Activated CD8-positive, alpha-beta T cell treated with anti-CD3 and anti-CD28 coated beads for 36 hours (primary cell): ENCODE measurements at places on chromosomes 7 and 10.
A peak's percentile ranks its signal among the peaks of the same experiment; 100 is the strongest.

DNA sequence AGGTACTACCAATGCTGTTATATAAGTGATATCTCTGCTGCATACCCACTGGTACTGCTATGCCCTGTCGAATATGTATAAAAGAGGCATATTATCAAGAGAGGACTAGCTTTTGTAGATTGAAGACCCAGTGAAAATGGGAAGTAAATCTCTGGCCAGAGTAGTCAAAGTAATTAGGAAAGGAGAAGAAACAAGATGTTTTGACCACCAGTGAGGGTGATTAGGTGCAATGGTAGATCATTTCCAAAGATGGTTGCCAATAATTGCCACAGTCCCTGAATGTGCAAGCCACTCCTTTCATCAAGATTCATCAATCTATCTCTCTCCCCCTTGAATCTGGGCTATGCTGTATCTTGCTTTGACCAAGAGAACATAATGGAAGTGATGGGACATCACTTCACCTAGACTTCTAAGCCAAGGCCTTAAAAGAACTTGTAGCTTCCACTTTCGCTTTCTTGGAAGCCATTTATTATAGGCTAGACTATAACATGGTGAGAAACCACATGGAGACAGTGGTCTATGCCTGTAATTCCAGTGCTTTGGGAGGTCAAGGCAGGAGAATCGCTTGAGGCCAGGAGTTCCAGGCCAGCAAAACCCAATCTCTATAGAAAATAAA is 52.6 kb upstream of the ST8SIA6 start:
- peaks cover 27% of the 10 kb centered on the region for H3K4me1 ChIP-seq
- no peak for DNase-seq
- H3K27me3 ChIP-seq: peaks cover 3% of the 10 kb centered on the region
- peak overlapping the region; percentile 58 for H3K27ac ChIP-seq

DNA sequence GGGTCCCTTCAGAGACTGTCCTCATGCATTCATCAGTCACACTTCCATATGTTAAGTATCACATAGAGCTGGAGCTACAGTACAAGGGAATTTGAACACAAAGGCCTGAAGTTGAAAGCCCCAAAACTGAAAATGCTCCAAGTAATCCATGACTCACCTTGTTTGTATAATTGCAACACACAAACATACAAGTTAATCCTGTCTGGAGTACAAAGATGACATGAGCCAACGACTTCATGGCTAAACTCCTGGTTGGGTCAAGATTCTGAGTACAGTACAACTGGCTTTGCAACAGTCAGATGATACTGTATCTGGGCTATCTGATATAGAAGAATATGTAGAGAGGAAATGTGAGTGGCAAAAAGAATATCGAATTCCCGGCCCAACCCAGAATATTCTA is 73.1 kb upstream of the AASS start:
- DNase-seq: no peak
- H3K4me1 ChIP-seq: no peaks in the 10 kb centered on the region
- H3K36me3 ChIP-seq: no peaks in the 10 kb centered on the region
- H3K27me3 ChIP-seq: no peaks in the 10 kb centered on the region
- H3K4me3 ChIP-seq: no peak overlapping the region

DNA sequence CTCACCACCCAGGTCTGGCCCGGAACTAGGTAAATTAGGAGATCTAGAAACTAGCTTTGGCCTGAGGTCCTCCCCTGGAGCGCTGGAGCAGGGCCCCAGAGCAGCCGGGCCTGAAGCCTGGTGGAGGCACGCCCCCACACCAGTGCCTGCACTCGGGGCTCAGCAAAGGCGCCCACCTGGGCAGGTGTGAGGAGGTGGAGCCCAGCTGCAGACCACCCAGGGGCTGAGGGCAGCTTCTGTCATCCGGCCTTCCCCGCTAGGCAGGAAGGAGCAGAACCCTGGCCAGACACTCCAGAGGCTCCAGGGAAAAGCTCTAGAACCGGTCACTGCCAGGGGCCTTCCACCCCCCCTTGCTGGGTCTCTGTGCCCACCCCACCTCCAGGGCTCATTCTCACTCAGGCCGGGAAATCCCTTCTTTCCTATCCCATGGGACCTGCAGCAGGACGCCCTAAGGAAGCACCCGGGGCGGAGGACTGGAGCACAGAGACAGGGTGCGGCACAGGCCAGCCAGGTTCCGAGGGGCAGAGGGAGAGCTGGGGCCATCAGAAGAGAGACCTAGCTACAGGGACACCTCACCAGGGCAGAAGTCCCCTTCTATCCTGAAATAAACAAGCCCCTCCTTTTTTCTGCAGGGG is 161.2 kb downstream of the NRF1 start:
- no peaks in the 10 kb centered on the region for H3K4me1 ChIP-seq
- no peaks in the 10 kb centered on the region for H3K36me3 ChIP-seq

DNA sequence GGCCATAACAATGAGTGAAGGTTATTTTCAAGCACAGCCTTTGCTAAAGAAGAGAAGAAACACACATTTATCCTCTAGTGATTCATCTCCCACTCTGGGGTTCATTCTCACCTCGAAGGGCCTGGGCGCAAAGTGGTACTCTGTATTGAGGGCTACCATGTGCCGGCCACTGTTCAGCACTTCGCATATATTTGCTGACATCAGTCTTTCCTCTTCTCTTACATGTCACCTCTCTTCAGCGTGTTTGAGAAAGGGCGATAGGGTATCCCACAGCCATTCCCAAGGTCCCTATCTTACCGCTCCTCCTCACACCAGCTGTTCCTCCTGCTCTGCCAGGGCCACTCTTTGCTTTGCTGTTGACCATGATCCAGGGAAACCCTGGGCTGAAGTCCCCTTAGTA is 48.8 kb upstream of the ECHDC3 start:
- H3K36me3 ChIP-seq: no peaks in the 10 kb centered on the region
- H3K4me1 ChIP-seq: peaks cover 4% of the 10 kb centered on the region
- DNase-seq: no peak
- H3K27me3 ChIP-seq: peaks cover 4% of the 10 kb centered on the region

GRCh38 chr10:130547368-130547767 is 411.2 kb downstream of the GLRX3 start:
- H3K27ac ChIP-seq: no peak overlapping the region
- DNase-seq: peak; percentile 5
- H3K4me3 ChIP-seq: no peak overlapping the region
- H3K27me3 ChIP-seq: no peaks in the 10 kb centered on the region
- H3K36me3 ChIP-seq: no peaks in the 10 kb centered on the region

- DNase-seq: no peak
- no peak overlapping the region for H3K27ac ChIP-seq
- peaks cover 12% of the 10 kb centered on the region for H3K27me3 ChIP-seq
- no peaks in the 10 kb centered on the region for H3K36me3 ChIP-seq
- H3K4me1 ChIP-seq: peaks cover 10% of the 10 kb centered on the region
- peak overlapping the region; percentile 79 for H3K4me3 ChIP-seq
Observed at GRCh38 chr7:87627634-87627994, 584 bp upstream of the RUNDC3B start.

- no peaks in the 10 kb centered on the region for H3K27me3 ChIP-seq
- H3K4me1 ChIP-seq: peaks cover 17% of the 10 kb centered on the region
- no peak overlapping the region for H3K4me3 ChIP-seq
- peaks cover 29% of the 10 kb centered on the region for H3K36me3 ChIP-seq
Observed at GRCh38 chr7:36583318-36583717, 141.0 kb downstream of the AOAH start.

GRCh38 chr10:127952575-127952869 is 45.6 kb downstream of the PTPRE start:
- H3K27ac ChIP-seq: no peak overlapping the region
- H3K27me3 ChIP-seq: no peaks in the 10 kb centered on the region
- H3K36me3 ChIP-seq: no peaks in the 10 kb centered on the region
- H3K4me1 ChIP-seq: no peaks in the 10 kb centered on the region
- DNase-seq: no peak

GRCh38 chr10:74586088-74586585 is 240.3 kb upstream of the KAT6B start:
- peak overlapping the region; percentile 77 for H3K4me3 ChIP-seq
- H3K27ac ChIP-seq: peak overlapping the region; percentile 92
- H3K27me3 ChIP-seq: no peaks in the 10 kb centered on the region
- DNase-seq: peak; percentile 64

GRCh38 chr7:71184609-71185008 is 52.7 kb downstream of the GALNT17 start:
- no peak overlapping the region for H3K4me3 ChIP-seq
- H3K27ac ChIP-seq: no peak overlapping the region
- DNase-seq: no peak
- no peaks in the 10 kb centered on the region for H3K4me1 ChIP-seq

GRCh38 chr10:70772627-70773026 is 12.6 kb downstream of the TBATA start:
- H3K27me3 ChIP-seq: no peaks in the 10 kb centered on the region
- no peak for DNase-seq
- H3K4me1 ChIP-seq: no peaks in the 10 kb centered on the region
- no peak overlapping the region for H3K27ac ChIP-seq

DNA sequence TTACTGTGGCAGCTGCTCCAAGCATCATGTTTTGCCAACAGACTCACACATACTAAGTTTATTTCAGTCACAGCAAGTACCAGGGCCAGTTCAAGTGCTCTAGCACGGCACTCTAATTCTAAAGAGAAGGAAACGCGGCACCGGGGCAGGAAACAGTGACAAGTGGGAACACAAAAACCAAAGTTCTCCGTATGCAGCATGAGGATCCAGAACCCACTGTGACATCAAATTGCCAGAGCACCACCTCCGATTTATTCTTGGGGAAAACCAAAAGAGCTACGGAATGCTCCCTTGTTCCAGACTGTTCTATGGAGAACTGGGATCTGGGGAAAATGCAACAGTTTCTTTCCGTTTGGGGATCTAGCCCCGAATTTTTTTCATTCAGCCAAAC is 448 bp upstream of the PTER start:
- peaks cover 36% of the 10 kb centered on the region for H3K36me3 ChIP-seq
- DNase-seq: peak; percentile 45
- H3K27me3 ChIP-seq: no peaks in the 10 kb centered on the region
- peak overlapping the region; percentile 93 for H3K4me3 ChIP-seq
- peak overlapping the region; percentile 93 for H3K27ac ChIP-seq

DNA sequence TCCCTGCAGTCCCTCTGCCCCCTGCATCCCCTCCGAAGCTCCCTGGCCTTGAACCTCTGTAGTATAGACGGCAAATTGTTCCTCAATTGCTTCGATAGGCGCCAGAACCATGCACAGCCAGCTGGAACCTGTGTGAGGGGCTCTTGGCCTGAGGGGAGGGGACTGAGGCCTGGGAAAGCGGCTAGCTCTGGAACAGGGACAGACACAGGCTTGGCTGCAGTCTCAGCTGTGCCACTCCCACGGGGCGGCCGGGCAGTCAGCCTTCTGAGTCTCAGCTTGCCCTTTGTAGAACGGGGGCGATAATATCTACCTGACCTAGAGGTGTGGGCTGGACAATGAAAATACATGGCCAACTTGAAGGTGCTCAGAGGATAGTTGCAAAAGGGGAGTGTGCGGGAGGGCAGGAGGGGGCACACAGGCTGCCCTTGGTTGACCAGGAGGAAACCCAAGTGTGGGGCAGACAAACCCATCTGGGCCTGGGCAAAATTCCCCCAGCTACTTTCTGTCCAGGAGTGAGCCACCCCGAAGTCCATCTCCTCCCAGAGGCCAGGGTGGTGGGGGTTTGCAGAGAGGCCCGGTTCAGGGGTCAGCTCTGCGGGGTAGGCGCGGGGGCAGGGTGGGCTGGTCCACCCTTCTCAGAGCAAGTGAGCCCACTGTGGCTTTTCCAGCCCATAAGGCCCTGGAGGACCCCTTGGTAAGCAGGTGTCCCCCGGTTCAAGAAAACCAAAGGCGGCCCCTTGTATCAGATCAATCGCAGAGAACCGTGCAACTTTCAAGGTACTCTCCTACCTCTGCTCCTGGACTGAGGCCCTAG is 4.6 kb downstream of the CRYGN start:
- no peak for DNase-seq
- no peaks in the 10 kb centered on the region for H3K36me3 ChIP-seq
- peaks cover 32% of the 10 kb centered on the region for H3K4me1 ChIP-seq
- no peak overlapping the region for H3K4me3 ChIP-seq

DNA sequence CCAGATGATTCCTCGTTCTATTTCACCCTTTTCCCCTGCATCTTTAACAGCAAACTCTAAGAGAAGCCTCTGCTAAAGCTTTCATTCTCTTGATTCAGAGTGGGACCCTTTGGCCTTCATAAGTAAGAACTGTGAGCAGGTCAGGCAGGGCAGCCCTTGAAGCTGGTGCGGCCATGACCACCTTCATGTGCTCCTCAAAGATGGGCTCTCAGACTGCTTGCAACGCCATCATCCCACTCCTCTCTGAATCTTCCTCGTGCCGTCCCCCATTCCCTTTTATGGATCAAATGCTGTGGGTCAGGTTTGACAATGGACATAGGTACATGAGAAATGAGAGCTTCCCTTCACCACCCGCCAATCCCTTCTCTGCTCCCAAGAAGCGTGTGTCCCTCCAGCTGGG is 207.4 kb downstream of the TCF7L2 start:
- H3K27me3 ChIP-seq: no peaks in the 10 kb centered on the region
- H3K27ac ChIP-seq: no peak overlapping the region
- no peaks in the 10 kb centered on the region for H3K4me1 ChIP-seq
- H3K4me3 ChIP-seq: no peak overlapping the region

- no peaks in the 10 kb centered on the region for H3K36me3 ChIP-seq
- no peak overlapping the region for H3K27ac ChIP-seq
- H3K27me3 ChIP-seq: no peaks in the 10 kb centered on the region
Observed at GRCh38 chr10:78274491-78274890, 240.8 kb downstream of the RPS24 start.

- H3K4me1 ChIP-seq: no peaks in the 10 kb centered on the region
- no peak overlapping the region for H3K27ac ChIP-seq
- no peak overlapping the region for H3K4me3 ChIP-seq
- H3K36me3 ChIP-seq: peaks cover 4% of the 10 kb centered on the region
Observed at GRCh38 chr7:117220836-117221235, 102.0 kb downstream of the WNT2 start.

DNA sequence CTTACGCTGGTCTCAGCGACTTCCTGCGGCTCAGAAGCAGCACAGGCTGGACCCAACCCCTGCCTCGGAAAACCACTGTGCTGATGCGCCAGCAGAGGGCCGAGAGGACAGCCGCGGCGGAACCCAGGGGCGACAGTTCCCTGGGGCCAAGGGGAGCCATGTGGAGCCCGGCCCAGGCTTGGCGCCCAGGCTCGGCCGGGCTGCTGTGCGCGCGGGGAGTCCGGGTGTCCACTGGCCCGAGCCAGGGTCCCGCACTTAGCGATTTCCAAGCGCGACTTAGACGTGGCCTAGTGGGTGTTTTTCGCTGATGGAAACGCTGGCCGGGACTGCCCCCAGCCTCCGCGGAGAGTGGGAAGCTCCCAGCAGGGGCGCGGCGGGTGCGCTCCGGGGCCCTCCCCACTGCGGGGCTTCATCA is 18.6 kb upstream of the ZNF32 start:
- no peak overlapping the region for H3K27ac ChIP-seq
- no peak overlapping the region for H3K4me3 ChIP-seq
- H3K36me3 ChIP-seq: no peaks in the 10 kb centered on the region
- H3K27me3 ChIP-seq: peaks cover 22% of the 10 kb centered on the region
